ENCODE measurements at places on chromosomes 2 and 18. TPM values are rescaled to one million over a fixed set of nuclear protein-coding genes. Genes with fewer than 3 reads are reported as not detected.

Gene B3GNT7
- 7.1 TPM for total RNA-seq

Gene C2orf80
- not detected for total RNA-seq

Gene UPP2
- not detected for total RNA-seq

Gene IL1B
- 2.5 TPM for total RNA-seq

Gene PLCL1
- total RNA-seq = 6.6 TPM

DNA sequence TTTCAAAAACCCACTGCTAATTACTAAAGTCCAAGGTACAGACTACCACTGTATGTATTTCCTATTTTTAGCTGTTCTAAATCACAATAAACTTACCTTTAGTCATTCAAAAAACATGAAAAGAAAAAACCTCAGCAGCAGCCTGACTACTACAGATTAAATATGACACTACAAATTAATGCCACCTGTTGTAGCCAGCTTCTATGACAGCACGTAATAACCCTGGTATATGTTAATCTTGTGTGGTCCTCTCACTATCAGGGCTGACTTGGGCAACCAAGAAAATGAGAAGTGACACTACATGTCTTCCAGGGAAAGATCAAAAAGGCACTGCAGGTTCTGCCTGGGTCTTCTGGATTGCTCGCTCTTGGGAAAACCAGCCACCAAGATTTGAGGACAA lies 90.6 kb upstream of the FAM124B start:
- no peak for DNase-seq

GRCh38 chr2:197248623-197249022 lies 62.0 kb downstream of the ANKRD44 start:
- no peak for DNase-seq

DNA sequence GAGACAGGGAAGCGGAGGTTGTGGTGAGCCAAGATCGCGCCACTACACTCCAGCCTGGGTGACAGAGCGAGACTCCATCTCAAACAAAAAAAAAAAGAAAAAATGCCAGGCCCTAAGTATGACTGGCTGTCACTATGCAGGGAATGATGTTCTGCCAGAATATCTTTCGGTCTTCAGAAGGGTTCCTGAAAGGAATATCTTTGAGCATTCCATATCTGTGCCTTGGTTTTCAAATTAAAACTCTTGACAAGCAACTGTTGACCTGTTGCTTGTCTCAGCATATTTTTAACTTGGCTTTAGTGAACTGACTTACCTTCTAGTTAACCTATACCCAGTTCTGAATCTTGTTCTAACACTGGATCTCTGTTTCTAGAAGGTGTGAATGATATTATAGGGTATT lies 953.2 kb upstream of the FAM98A start:
- no peak for DNase-seq

DNA sequence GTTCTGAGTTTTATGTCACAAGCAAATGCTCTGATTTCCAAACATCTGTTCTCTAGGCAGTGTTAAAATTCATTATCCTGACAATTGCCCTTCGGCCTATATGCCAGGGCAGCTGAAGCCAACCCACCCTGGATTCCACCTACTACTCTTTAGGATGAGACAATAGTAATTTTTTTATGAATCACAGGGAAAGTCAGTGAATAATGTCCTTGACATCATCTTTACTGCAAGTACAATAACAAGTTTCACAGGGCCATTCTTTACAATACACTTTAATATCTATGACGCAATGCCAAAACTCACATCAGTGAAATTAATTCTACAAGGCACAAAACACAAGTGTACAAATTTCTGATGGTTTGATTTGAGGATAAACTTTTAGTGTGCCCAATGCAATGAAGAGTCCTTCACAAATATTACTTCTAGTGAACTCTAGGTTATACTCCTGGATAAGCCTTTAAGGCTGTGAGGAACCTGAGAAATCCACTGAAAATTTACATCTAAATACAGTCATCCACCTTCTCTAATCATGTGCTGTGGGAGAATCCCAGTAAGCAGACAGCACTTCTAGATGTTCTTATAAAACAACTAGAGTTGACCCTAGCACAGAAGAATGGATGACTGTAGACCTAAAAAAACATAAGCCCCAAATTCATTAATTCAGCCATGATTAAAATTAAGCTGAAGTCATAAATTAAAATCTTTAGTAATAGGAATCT lies 77.3 kb upstream of the CTLA4 start:
- no peak for DNase-seq

DNA sequence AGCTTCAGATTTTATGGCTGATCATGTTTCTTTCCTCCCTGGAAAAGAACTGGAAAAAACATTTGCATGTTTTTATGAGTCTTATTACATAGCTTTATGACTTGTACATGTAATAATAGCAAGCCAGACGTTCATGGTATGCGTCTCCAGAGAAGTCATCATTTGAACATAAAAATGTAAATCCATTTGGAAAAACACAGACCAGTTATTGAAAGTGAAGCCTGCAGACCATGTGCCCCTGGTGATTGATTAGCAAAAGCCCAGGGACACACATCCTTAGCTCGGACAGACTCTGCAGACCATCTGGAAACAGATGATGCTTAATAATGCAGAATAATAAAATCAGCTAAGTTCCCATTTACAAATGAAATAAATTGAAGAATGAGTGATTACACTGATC lies 283.1 kb downstream of the TDRD15 start:
- DNase-seq = no peak

- DNase-seq = no peak
These were observed 5.0 kb downstream of the HRH4 start for GRCh38 chr18:24465486-24465885.

GRCh38 chr2:216698895-216699294 lies 3.5 kb upstream of the IGFBP5 start:
- no peak for DNase-seq

Data from vagina (tissue), 2 donors.